ENCODE measurements at places on chromosomes 2 and 18. TPM values are rescaled to one million over a fixed set of nuclear protein-coding genes. Genes with fewer than 3 reads are reported as not detected.

The POTEC gene
- not detected for total RNA-seq

The CNTNAP5 gene
- total RNA-seq = not detected

DNA sequence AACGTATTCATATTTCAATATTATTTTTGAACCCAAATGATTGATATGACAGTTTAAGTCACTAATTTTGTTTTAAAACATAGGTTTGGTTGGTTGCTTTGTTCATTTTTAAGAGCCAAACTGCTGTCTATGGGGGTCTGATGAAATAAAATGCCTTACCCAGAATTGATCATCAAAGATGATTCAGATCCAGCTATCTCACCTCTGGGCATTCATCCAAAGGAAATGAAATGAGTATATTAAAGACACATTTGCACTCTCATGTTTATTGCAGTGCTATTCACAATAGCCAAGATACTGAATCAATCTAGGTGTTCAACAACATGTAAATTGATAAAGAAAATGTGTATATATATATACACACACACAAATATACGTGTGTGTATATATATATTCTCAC, 326.9 kb upstream of the GULP1 start:
- no peaks in the 10 kb centered on the region for H3K36me3 ChIP-seq
- DNase-seq = peak; percentile 74
- no peak overlapping the region for H3K27ac ChIP-seq
- H3K27me3 ChIP-seq = no peaks in the 10 kb centered on the region
- H3K4me3 ChIP-seq = no peak overlapping the region

The HOXD11 gene
- total RNA-seq = not detected

The RAB17 gene
- total RNA-seq = not detected

DNA sequence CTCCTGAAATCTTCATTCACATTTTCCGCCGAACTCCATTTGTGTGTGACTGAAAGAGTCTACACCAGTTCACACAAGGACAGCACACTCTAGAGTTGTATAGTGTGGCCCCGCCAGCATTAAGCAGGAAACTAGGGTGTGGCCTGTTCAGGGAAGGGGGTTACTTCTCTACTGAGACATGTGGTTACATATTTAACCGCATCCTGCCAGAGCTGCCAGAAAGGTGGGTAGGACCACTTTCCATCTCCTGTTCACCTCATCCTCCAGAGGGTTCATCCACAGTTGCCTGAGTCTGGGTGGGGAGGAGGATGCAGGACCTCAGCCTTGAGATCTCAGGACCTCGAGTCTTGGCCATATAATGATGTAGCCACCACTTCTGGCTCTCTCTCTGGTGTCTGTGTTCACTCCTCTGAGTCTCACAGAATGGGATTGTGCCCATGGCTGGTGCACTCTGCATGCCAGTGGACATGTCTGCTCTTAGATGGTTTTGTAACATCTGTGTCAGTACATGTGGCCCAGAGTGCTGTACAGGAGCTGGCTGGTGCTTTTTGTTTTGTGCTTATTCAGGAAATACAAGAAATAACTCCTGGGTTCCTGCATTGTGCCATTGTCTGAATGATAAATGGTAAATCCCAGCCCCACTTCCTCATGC, 7.7 kb upstream of the SP140L start:
- H3K27ac ChIP-seq = no peak overlapping the region
- no peaks in the 10 kb centered on the region for H3K27me3 ChIP-seq
- no peak overlapping the region for H3K4me3 ChIP-seq
- DNase-seq = no peak
- H3K4me1 ChIP-seq = no peaks in the 10 kb centered on the region

GRCh38 chr18:6207116-6207515, 207.6 kb downstream of the L3MBTL4 start:
- peak; percentile 19 for DNase-seq
- H3K27me3 ChIP-seq = no peaks in the 10 kb centered on the region
- H3K4me3 ChIP-seq = no peak overlapping the region
- no peaks in the 10 kb centered on the region for H3K36me3 ChIP-seq

- peak overlapping the region; percentile 99 for H3K27ac ChIP-seq
- no peaks in the 10 kb centered on the region for H3K27me3 ChIP-seq
- DNase-seq = peak; percentile 100
- H3K4me1 ChIP-seq = peaks cover 27% of the 10 kb centered on the region
- H3K36me3 ChIP-seq = no peaks in the 10 kb centered on the region
Observed at GRCh38 chr2:174787487-174788205, 23.4 kb upstream of the CHRNA1 start.

- no peak for DNase-seq
- H3K27me3 ChIP-seq = no peaks in the 10 kb centered on the region
- peaks cover 26% of the 10 kb centered on the region for H3K36me3 ChIP-seq
- H3K4me3 ChIP-seq = no peak overlapping the region
Observed at GRCh38 chr2:222938327-222938726, 77.5 kb downstream of the ACSL3 start.

DNA sequence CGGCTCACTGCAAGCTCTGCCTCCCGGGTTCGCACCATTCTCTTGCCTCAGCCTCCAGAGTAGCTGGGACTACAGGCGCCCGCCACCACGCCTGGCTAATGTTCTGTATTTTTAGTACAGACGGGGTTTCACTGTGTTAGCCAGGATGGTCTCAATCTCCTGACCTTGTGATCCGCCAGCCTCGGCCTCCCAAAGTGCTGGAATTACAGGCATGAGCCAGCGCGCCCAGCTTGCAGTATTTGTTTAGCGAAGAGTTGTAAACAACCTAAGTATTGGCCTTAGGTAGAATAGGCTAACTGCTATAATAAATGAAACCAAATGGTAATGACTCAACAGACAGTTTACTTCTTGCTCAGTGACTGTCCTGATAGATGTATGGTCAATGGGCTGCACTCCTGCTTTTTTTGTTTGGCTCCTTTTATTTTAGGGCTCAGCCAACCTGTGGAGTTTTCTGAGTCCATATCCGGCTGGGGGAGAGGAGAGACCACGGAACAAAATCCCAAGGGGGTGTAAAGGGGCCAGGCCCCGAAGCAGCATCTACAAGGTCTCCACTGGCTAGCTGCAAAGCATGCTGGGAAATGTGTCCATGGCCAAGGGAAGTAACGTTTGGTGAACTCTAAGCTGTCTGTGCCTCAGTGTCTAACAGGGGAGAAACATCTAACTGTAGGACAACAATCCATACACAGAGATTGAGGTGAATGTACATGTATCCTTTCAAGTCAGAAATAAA, 841.0 kb upstream of the ID2 start:
- no peak overlapping the region for H3K4me3 ChIP-seq
- no peaks in the 10 kb centered on the region for H3K36me3 ChIP-seq
- no peaks in the 10 kb centered on the region for H3K27me3 ChIP-seq
- H3K4me1 ChIP-seq = peaks cover 2% of the 10 kb centered on the region
- peak; percentile 17 for DNase-seq

The MDH1B gene
- total RNA-seq = 0.54 TPM

The SERPINE2 gene
- total RNA-seq = 21.1 TPM

The TEKT4 gene
- total RNA-seq = not detected

DNA sequence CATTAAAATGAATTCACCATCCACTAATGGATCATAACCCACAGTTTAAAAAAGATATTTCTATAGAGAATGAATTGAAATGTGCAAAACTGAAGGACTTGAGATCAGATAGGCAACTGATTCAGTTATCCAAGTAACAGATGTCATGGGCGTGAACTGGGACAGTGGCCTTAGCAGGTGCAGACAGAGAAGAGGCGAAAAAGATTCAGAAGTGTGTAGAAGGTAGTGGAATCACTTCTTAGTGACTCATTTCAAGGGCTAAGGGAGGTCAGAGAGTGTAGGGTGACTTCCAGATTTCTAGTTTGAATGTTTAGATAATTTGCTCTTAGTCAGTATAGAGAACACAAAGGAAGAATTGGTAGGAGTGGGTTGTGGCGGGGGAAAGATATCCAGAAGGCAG, 79.7 kb downstream of the EHBP1 start:
- peak; percentile 85 for DNase-seq
- no peak overlapping the region for H3K4me3 ChIP-seq
- H3K27ac ChIP-seq = no peak overlapping the region
- no peaks in the 10 kb centered on the region for H3K27me3 ChIP-seq
- peaks cover 9% of the 10 kb centered on the region for H3K4me1 ChIP-seq

- H3K27ac ChIP-seq = no peak overlapping the region
- H3K4me1 ChIP-seq = peaks cover 20% of the 10 kb centered on the region
- no peaks in the 10 kb centered on the region for H3K27me3 ChIP-seq
- no peak overlapping the region for H3K4me3 ChIP-seq
- H3K36me3 ChIP-seq = peaks cover 6% of the 10 kb centered on the region
Observed at GRCh38 chr2:74385396-74385795, 5.3 kb upstream of the DCTN1 start.

- H3K36me3 ChIP-seq = no peaks in the 10 kb centered on the region
- DNase-seq = no peak
- H3K4me1 ChIP-seq = no peaks in the 10 kb centered on the region
- H3K4me3 ChIP-seq = no peak overlapping the region
Observed at GRCh38 chr2:74232426-74232825, 34.0 kb downstream of the MTHFD2 start.

The PLA2R1 gene
- total RNA-seq = 0.28 TPM

DNA sequence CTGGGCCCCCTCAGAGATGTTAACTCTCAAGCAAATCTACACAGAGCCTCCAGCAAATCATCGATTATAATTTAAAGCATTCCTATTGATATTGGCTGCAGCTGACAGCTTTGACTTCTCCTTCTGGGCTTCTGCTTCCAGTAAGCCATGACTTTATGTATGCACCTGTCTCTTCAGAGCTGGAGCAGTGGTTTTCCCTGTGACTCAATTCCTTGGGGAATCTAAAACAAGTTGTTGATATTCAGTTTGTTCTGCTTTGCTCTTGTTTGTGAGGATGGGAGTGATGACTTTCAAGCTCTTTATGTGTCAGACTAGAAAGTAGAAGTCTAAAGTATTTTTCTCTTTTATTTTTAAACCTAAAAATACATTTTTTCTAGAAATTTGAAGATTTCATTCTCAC, 45.1 kb upstream of the TNP1 start:
- DNase-seq = no peak
- H3K4me3 ChIP-seq = no peak overlapping the region
- H3K4me1 ChIP-seq = peaks cover 2% of the 10 kb centered on the region
- no peaks in the 10 kb centered on the region for H3K27me3 ChIP-seq
- H3K27ac ChIP-seq = no peak overlapping the region

The ABHD1 gene
- not detected for total RNA-seq

The STK39 gene
- total RNA-seq = 11.8 TPM

DNA sequence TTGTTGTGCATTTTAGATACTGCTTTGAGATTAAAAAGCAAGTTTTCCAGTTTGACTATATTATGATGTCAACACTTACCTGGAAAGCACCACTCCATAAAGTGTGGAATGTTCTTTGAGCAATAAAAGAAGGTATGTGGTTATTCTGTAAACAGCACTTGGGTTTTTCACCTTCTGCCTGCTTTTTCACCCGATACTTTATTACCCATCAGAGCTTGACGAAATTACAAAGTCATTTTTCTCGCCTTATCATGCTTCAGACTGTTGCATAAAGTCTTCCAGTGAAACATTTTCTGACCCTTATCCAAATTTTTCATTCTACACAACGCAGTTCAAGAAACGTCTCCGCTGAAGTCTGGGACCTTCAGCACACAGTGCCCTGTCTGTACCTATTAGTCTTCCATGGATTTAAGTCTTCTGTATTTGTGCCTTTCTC, 25.2 kb downstream of the CAB39 start:
- no peak overlapping the region for H3K27ac ChIP-seq
- H3K27me3 ChIP-seq = no peaks in the 10 kb centered on the region
- peaks cover 7% of the 10 kb centered on the region for H3K36me3 ChIP-seq

- DNase-seq = no peak
- no peaks in the 10 kb centered on the region for H3K27me3 ChIP-seq
- no peaks in the 10 kb centered on the region for H3K4me1 ChIP-seq
- no peak overlapping the region for H3K27ac ChIP-seq
- no peak overlapping the region for H3K4me3 ChIP-seq
Observed at GRCh38 chr2:104708967-104709366, 144.9 kb upstream of the POU3F3 start.

GRCh38 chr2:200270732-200271131, 35.8 kb upstream of the SPATS2L start:
- no peak for DNase-seq
- no peaks in the 10 kb centered on the region for H3K36me3 ChIP-seq
- H3K27me3 ChIP-seq = no peaks in the 10 kb centered on the region
- no peak overlapping the region for H3K4me3 ChIP-seq

DNA sequence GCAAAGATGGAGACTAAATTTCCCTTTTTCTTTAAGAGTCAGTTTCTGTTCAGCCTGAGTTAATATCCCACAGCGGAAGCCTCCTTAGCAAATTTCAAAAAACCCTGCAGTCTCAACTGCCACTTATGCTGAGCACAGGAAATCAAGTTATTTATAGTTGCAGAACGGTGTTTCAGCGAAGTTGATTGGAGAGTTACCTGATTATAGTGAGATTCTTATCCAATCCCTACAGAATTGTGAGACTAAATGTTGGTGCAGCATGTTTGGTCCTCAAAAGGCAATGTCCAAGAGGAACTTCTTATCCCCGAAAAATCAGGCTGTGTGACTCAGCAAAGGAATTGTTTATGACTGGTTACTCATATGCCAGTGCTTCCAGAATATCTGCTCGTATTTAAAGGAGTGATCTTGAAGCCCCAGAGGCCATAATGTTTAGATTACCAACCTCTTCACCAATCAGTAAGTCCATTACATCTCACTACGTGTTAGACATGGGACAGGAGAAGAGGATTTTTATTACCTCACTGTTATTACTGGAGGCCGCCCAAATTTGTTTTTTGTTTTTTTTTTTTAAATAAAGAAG, 67.9 kb downstream of the LRRFIP1 start:
- peaks cover 37% of the 10 kb centered on the region for H3K4me1 ChIP-seq
- H3K4me3 ChIP-seq = no peak overlapping the region
- H3K27ac ChIP-seq = peak overlapping the region; percentile 78
- H3K36me3 ChIP-seq = no peaks in the 10 kb centered on the region

DNA sequence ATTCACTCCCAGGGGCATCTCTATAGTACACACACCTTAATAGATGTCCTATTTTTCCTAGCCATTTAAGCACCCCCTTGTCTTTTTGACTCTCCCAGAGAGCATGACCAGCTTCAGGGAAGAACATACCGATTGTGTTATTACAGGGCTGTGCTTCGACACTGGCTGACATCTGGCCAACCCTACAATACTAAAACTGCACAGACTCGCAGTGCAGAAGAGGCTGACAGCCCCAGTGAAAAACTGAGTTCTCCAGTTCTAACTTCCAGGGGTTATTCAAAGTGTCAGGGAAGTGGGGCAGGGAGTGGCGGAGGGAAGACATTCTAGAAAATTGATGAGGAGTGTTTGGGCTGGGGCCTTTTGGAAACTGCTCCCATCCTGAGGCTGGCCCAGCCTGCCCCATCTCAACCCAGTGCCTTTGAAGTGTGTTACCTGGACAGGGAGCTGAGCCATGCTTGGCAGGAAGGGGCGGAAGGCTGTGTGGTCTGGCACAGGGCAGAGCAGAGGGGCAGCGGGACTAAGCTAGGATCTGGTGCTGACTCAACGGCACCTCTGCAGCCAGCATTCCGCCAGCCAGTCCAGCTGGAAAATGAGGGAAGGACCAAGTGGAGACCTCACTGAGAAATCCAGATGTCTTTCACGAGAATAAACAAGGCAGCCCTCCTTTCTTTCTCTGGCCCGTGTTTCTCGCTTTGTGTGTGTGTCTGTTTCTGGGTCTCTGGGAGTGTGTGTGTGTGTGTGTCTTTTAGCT, 15.4 kb upstream of the IGFBP5 start:
- no peaks in the 10 kb centered on the region for H3K27me3 ChIP-seq
- no peak overlapping the region for H3K4me3 ChIP-seq
- H3K36me3 ChIP-seq = no peaks in the 10 kb centered on the region
- H3K4me1 ChIP-seq = peaks cover 19% of the 10 kb centered on the region
- H3K27ac ChIP-seq = peak overlapping the region; percentile 67
- DNase-seq = peak; percentile 69

Data from IMR-90 (cell line).